ENCODE measurements at places on chromosomes 4 and X.

DNA sequence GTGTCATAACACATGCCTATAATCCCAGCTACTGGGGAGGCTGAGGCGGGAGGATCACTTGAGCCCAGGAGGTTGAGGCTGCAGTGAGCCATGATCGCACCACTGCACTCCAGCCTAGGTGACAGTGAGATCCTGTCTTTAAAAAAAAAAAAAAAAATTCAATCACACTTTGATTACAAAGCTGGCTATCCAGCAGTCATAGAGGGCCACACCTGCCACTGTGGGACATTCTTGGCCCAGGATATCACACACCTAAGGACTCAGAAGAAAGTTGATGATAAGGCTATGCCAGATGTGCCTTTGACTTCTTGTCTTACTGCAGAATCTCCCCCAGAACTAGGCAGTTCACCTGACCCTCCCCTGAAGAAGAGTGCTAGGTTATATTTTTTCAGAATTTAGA, 122.5 kb upstream of the GALNT7 start:
- no peak for DNase-seq

GRCh38 chrX:81195259-81195658, 6.5 kb downstream of the HMGN5 start:
- DNase-seq = no peak

DNA sequence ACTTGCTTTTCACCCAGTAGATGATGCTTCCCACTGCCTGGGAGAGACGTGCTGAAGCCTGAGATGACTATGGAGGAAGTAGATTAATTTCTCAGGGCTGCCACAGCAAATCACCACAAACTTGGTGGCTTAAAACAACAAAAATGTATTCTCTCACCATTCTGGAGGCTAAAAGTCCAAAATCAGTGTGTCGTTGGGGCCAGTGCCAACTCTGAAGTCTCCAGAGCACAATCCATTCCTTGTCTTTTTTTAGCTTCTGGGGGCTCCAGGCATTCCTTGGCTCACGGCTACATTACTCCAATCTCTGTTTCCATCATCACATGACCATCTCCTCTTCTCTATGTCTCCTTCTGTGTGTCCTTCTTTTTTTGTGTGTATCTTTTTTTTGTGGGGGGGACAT, 105.8 kb upstream of the C1QTNF7 start:
- DNase-seq = no peak

DNA sequence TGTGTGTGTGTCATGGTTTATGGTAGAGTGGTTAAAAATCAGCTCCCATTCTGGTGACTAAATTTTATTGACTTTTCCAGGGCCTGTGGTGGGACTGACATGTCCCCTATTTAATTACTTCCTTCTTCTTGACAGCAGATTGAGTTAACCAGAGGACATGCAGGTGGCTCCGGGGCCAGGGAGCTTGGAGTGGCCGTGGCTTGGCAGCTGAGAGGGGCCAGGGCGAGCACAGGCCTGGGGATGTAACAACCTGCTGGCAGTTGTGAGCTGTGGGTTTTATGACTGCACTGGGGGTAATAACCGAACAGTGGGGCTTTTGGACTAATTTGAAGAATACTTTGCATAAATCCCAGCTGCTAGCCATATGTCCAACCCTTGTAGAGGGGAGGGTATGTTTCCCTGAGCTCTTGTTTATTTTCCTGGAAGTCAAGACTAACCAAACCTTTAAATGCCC, 186.0 kb downstream of the MID1IP1 start:
- no peak for DNase-seq

GRCh38 chrX:111090458-111090857, 5.5 kb upstream of the PAK3 start:
- DNase-seq = no peak

DNA sequence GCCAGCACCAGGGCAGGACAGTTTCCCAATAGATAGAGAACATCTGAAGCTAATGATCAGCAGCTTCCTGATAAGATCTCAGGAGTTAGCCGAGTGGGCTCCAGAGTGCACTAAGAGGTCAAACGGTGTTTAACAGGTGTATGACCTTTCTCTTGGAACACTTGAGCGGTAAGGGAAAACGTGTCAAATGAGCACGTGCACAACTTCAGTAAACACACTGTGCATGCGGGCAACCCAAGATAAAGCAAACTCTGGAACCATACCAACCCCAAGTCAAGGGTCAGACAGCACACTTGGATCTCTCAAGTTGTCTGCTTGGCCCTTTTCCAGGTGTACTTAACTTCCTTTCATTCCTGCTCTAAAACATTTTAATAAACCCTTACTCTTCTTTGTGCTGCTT, 1941.5 kb upstream of the PCDH10 start:
- no peak for DNase-seq

DNA sequence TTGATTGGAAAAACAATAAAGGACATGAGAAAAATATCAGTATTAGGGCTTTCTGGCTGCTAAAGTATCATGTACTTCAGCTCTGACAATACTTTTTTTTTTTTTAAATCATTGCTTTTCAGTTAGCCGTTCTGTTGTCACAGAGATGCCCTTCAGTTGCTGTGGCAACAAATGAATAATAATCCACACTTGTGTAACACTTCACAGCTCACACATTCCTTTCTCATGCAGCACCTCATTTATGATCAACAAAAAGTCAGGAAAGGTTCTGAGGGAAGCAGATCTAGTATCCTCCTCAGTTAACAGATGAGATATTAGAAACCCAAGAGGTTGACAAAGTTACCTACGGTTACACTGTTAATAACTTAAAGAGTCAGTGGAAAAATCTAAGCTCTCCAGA, 444.2 kb upstream of the SLIT2 start:
- no peak for DNase-seq

GRCh38 chrX:127112726-127113125, 293.2 kb downstream of the PRR32 start:
- no peak for DNase-seq

GRCh38 chr4:20890761-20891160, 190.5 kb downstream of the PACRGL start:
- DNase-seq = no peak

GRCh38 chr4:77123411-77123810, 33.6 kb upstream of the CCNG2 start:
- no peak for DNase-seq

- no peak for DNase-seq
These were observed 38.1 kb upstream of the TRPC5 start for GRCh38 chrX:112120721-112121120.

Measured in iPS DF 19.7 (cell line).